Activated effector memory CD4-positive, alpha-beta T cell treated with anti-CD3 and anti-CD28 coated beads, Interleukin-2, amount 50 U/mL, for 16 hours (primary cell): ENCODE measurements at places on chromosomes 13 and 19.

GRCh38 chr13:44306371-44307192 lies 67.0 kb upstream of the SERP2 start:
- no peak for DNase-seq

- no peak for DNase-seq
Observed at GRCh38 chr19:58498316-58499020, 13.3 kb downstream of the SLC27A5 start.

GRCh38 chr13:94435604-94436226 lies 43.8 kb downstream of the DCT start:
- DNase-seq, result no peak

GRCh38 chr13:110634558-110634957 lies 19.2 kb downstream of the NAXD start:
- DNase-seq, result no peak

- DNase-seq, result no peak
Observed at GRCh38 chr13:75050419-75051046, 431.4 kb downstream of the TBC1D4 start.

GRCh38 chr19:18097993-18098890 lies 664 bp downstream of the MAST3 start:
- peak; percentile 64 for DNase-seq

DNA sequence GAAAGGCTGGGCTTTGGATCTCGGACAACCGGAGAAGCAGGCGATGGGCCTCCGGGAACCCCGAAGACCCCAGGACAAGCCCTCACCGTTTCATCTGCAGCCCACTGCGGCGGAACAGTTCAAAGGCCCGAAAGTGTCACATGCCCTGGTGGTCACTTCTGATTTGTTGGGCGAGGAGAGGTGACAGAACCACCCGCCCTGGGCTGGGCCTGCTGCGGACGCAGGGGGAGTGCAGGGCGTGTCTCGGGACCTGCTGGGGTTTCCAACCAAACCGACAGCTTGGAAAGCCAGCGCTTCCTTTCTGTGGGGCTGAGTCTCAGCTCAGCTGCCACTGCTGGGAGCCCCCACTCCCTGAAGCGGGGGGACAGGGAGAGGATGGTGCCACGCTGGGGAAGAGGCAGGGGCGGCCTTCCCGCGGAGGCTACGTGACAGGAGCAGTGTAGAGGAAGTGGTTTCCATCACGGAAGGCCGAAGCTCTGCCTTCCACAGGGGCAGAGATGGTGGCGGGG lies 22.8 kb upstream of the ZBTB7A start:
- peak; percentile 82 for DNase-seq
